ENCODE measurements at places on chromosomes 5 and 9.

DNA sequence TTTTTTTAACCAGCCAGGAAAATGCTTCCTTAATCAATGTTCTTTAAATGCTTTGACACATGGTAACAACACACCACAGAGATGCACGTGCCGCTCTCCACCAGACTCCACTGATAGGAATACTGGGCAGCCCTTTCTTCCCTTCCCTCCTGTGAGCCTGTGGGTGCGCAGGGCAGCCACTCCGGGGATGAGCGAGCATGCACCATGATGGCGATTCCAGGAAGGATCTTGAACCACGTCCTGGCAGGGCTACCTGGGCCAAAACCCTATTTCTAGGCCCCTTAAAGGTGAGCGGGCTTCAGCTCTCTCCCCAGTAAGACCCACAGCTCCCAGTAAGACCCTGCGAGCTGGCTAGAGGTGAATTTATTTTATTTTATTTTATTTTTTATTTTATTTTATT is 128.2 kb downstream of the MVB12B start:
- no peak for DNase-seq

GRCh38 chr5:130868186-130868840 is 296.7 kb downstream of the HINT1 start:
- no peak for DNase-seq

- DNase-seq, result no peak
These were observed 210.4 kb downstream of the SH3GL2 start for GRCh38 chr9:17789316-17789715.

GRCh38 chr5:1197876-1198666 is 3.3 kb upstream of the SLC6A19 start:
- no peak for DNase-seq

DNA sequence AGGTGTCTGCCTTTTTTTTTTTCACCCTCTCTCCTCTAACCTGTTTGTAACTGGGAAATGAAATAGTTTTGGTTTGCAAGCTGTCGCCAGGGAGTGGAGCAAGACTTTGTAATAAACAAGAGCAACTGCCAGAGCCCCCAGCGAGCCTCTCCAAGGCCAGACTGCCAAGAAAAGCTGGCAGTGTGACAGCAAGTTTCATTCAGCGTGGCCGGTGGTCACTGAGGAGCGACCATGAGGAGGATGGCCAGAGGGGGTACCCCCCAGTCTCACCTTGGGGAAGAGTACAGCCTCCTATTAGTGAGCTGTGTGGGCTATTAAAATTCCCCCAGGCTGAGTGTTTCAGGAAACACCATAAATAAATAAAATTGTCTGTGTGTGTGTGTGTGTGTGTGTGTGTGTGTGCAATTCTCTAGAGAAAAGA is 49.9 kb downstream of the ZFAND5 start:
- no peak for DNase-seq

DNA sequence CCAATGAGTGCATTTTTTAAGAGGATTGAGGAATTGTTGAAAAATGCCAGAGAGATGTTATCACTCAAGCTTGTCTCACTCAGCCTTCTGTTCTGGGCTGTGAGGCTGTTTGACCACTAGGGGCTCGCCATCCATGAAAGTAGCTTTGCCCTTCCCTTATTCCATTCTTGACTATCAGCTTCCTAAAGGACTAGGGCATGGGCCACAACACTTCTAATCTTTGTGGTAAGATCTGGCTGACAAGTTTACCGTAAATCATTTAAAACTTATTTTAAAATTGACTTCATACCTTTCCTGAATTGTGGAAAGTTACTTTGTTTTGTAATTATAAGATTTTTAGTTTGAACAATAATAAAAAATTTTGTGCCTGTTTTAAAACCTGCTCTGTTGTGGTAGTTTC is 49.5 kb downstream of the TJP2 start:
- peak; percentile 11 for DNase-seq

- DNase-seq, result no peak
These were observed 7.2 kb downstream of the EPB41L4A start for GRCh38 chr5:112411903-112412302.

GRCh38 chr5:58760222-58760621 is 177.3 kb downstream of the RAB3C start:
- DNase-seq, result no peak
